ENCODE measurements at places on chromosomes 11 and 22.

DNA sequence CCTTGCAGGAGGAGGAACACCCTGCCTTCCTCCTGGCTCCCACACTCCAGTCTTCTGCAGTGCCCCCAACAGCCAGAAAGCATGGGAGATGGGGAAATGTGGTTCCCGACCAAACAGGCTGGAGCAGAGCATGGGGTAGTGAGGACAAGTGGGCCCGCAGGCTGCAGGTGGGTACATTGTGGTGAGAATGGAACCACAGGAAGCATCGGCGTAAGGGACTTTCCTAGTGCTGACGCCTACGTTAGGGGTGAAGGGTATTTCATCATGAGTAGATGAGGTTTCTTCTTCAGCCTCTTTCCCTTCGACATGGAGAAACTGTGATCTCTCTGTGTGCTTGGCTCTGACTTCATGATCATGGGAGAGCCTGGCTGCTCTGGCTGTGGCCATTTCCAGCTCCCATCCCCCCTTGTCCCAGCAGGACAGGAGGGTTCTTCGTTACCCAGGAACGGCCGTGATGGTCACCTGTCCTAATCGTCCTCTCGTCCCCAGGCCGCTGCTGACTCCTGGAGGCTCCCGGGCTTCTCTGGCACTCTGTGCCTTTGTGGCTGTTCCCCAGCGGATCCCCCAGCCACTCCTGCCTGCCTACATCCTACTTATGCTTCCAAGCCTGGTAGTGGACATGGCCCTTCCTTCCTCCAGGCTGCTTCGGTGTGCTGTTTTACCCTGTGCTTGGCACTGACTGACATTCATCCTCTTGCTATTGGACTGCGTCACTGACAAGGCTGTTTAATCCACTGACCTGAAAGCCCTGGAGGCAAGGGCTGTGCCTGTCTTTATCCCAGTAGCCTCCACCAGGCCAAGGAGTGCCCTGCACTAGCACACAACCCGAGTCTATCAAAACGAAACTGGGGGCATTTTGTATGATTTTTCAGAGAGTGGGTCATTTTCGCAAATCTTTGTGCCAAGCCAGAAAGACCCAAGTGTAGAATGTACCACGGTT is 65.2 kb upstream of the CECR2 start:
- no peak for DNase-seq

DNA sequence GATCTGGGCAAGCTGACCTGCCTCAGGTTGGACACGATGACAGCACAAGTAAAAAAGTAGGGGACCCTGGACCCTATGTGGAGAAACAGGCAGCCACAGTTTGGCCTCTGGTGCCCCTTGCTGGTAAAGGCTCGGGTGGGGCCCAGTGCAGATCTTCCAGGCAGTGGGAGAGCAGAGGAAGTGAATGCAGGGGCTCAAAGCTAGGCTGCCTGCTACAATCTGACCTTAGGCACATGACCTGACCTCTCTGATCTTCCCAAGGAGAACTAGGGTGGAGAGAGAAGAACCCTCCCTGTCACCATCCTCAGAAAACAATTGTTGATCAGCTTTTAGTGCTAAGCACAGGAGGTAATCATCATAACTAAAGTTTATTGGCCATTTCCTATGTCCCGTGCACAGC is 76.5 kb downstream of the PDE2A start:
- no peak for DNase-seq

- no peak for DNase-seq
Measured at GRCh38 chr22:45703758-45704157, 32.1 kb downstream of the ATXN10 start.

GRCh38 chr11:81331088-81331487 is 1402.6 kb downstream of the FAM181B start:
- DNase-seq = no peak

GRCh38 chr22:26095256-26095956 is 73.9 kb upstream of the SEZ6L start:
- no peak for DNase-seq

GRCh38 chr22:24407278-24407665 is 20.1 kb upstream of the ADORA2A start:
- DNase-seq = no peak

All from NCI-H1048 (cell line).